ENCODE measurements at places on chromosomes 2 and 18. TPM values are rescaled to one million over a fixed set of nuclear protein-coding genes. Genes with fewer than 3 reads are reported as not detected.

GRCh38 chr2:16617282-16618266 lies 48.1 kb downstream of the CYRIA start:
- no peak for DNase-seq

DNA sequence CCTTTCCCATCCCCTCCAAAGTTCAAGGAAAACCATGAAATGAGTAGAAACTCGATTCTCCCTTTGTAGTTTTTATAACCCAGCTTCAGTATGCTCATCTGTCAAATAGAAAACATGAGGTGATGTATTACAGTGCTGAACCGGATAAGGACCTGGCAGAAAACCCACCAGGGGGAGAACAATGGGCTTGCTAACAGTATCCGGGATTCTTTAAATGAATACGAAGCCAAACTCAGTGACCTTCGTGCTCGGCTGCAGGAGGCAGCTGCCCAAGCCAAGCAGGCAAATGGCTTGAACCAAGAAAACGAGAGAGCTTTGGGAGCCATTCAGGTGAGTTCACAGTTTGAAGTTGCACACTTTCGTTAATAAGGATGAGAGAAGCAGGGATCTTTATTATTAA lies 113.6 kb upstream of the TTC39C start:
- peak; percentile 49 for DNase-seq

GRCh38 chr2:20093263-20094141 lies 42.1 kb upstream of the LAPTM4A start:
- DNase-seq, result peak; percentile 80

DNA sequence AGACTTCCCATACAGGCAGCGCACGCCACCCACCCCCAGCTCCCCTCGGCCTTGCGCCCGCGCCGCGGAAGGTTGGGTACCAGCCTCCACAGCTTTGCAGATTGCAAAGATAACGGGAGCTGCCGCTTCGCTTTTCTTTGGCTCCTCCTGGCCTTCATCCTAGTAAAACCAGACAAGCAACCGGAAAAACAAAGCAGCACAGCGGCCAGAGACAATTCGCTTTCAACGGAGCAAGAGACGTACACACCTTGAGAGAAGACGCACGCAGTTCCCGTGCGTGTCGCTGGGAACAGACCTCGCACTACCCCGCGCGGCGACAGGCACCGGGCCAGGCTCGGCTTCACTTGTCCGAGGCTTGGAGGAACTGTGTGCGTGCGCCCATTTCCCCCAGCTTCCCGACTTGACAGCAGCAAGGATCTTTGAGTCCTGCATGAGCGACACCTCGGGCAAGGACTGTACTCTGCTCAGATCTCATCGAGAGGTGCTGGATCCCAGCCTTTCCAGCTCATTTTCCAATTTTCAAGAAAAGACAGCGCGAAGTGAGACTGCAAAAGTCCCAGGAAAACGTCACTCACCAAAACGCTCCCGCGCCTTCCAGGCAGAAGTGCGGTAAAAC lies 964 bp downstream of the ZBTB7C start:
- DNase-seq, result peak; percentile 12

- DNase-seq, result peak; percentile 61
Measured at GRCh38 chr18:11040823-11041656, 108.3 kb downstream of the PIEZO2 start.

DNA sequence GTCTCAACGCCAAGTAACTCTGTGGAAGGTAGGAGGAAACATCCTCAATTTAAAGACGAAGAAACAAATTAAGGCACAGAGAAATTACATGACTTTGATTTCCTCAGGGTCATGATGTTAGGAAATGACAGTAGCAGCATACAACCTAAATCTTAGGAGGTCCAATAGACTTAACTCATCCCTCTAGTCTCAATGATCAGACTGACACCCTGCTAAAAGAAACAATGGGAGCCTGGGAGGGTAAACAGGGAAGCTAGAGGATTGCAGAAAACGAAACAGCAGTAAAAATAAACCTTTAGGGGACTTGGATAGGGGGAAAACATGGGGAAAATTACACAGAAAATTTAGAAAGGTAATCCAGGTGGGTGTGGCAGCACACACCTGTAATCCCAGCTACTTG lies 56.0 kb downstream of the ROCK2 start:
- DNase-seq, result no peak

DNA sequence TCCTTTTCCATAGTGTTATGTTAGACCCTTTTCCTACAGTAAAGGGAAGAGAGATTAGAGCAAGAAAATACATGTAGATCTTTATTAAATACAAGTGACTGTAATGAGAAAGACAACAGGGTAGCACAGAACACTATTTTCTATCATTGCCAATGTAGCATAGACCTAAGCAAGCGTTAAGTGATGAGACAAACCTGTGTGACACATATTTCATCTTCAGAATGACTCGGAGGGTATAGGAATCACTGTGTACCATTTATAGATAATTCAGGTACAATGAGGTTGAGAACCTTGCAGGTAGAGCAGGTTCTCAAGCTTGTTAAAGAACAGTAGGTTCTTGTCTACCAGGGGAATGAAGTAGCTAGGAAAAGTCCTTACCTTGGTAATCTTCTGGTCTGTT lies 15.9 kb downstream of the PDIA6 start:
- DNase-seq, result no peak

DNA sequence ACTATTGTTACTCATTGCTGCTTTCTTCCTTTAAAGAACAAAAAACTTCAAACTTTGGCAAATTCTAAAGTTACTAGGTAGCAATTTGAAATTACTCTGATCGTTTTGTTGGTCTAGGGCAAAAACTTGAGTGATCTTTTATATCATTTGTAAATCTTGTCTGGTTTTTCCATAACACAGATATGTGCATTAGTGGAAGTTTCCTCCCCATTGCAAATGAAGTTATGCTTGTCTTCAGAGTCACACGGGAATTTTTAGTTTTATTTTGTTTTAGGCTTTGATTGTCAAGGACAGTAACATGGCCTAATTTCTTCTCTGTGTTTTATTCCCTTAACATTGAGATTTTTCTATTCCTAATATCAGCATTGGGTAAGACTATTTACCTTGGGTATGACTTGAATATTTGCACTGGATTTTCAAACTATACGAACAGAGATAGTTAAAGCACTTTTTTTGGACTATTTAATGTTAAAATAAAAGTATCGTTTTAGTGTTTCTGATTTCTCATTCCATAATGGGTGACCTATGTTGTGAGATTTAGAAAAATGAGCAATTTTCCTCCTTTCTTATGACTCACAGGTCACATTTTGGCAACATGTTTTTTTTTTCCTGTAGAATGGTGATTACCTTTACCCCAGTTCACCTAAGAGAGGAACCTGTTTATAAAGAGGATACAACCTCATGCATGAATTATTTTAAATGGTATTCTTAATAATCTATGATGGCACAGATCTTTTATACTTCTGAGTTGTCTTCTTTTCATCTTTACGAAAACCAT lies 65.0 kb downstream of the BABAM2 start:
- DNase-seq, result peak; percentile 51

GRCh38 chr2:19807346-19807745 lies 94.4 kb downstream of the TTC32 start:
- no peak for DNase-seq

DNA sequence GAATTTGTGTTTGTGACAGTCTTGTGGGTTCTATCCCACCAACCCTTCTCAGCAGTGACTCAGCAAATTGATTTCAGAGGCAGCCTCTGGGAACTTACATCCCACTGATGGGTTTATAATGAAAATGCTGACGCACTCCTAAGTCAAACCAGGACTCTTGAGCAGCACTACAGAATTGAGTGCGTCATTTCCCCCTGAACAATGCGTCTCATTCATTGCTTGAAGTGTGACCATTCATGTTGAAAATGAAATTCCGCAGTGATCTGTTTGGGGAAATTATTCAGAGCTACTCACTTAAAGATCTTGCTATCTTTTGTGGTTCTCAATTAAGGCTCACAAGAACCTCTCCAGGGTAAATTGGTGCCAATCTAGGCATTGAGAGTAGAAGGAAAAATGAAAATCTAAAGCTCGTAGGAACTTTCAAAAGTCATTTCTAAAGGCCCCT lies 417.7 kb upstream of the SLC14A2 start:
- peak; percentile 98 for DNase-seq

CHCHD5 gene
- total RNA-seq, result 16.9 TPM

MC5R gene
- total RNA-seq, result not detected

KLHL41 gene
- not detected for total RNA-seq

FBXO36 gene
- 2.5 TPM for total RNA-seq

SLC20A1 gene
- 51.7 TPM for total RNA-seq

EVX2 gene
- not detected for total RNA-seq

SERTAD2 gene
- total RNA-seq, result 10.0 TPM

Measured in M059J (cell line).